ENCODE measurements at places on chromosomes 12 and 14.

- DNase-seq: no peak
Measured at GRCh38 chr14:68373847-68374444, 418.9 kb downstream of the ZFP36L1 start.

GRCh38 chr14:60651086-60651795 is 2.0 kb upstream of the SIX1 start:
- DNase-seq: no peak

GRCh38 chr14:36505892-36506731 is 13.9 kb downstream of the NKX2-1 start:
- no peak for DNase-seq

GRCh38 chr14:96629558-96630222 is 127.5 kb downstream of the PAPOLA start:
- DNase-seq: no peak

GRCh38 chr12:101002696-101003419 is 207.2 kb downstream of the SLC5A8 start:
- DNase-seq: no peak

DNA sequence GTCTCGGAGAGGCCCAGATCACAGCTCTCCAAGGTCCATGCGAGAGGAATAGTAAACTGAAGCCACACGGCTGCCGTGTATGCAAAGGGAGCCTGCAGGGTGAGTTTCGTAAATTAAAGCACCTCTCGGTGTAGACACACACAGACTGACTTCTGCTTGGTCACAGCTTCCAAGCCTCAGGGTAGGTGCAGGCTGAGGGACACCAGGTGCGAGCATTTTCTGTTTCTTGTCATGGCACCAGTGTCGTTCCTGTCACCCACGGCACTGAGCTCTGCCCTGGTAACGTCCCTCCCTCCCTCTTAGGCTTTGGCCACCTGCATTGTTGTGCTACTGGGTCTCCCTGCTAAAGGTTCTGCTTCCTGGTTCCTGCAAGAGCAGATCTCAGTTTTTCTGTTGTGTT is 76.2 kb upstream of the DYNC1H1 start:
- DNase-seq: no peak

DNA sequence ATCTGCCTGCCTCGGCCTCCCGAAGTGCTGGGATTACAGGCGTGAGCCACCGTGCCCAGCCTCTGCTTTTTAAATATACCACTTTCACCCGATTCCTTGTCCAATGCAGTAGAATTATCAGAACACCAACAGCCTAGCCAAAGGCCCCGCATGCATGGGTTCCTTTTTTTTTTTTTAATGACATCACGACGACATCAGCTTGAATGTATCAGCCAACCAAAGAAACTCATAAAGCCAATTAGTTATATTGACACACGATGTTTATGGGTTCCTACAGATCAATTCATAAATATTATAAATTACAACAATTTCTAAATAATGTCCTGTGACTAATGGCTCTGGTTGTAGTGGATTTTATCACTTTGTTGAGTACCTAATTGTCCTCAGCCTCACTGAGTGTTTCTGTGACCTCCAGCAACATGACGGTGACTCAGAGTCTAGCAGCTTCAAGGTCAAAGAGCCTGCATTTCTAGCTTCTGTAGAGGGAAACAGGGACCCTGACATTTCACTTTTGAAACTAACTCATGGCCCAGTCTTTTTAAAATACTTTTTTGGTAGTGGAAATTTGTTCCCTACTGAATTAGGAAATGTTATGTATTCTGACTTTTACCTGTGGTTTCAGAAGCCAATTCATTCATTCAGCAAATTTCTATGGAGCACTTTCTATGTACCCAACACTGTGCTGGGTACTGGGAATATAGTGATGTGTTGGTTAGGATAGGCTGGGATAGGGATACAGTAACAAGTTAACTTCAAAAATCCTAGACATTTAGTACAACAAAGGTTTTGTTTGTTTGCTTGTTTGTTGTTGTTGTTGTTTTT is 144.1 kb downstream of the SUDS3 start:
- DNase-seq: no peak

- no peak for DNase-seq
Measured at GRCh38 chr12:132427174-132427768, 62.7 kb upstream of the FBRSL1 start.

DNA sequence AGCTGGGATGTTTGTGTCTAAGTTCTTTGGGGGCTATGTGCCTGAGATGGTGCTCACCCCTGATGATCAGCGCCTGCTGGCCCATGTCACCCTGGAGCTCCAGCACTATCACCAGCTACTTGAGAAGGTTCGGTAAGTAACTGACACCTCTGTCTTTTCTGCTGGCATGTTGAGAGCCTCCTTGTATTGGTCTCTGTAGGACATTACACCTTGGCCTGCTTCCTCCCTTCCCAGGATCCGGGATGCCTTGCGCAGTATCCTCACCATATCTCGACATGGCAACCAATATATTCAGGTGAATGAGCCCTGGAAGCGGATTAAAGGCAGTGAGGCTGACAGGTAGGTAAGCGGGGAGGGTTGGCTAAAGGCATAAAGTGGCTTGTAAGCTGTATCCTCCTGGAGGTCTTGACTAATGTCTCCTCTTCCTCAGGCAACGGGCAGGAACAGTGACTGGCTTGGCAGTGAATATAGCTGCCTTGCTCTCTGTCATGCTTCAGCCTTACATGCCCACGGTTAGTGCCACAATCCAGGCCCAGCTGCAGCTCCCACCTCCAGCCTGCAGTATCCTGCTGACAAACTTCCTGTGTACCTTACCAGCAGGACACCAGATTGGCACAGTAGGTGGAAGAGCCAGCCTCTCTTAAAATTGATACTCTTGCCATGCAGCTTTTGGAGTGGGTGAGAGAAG is 5.5 kb downstream of the DDIT3 start:
- no peak for DNase-seq

DNA sequence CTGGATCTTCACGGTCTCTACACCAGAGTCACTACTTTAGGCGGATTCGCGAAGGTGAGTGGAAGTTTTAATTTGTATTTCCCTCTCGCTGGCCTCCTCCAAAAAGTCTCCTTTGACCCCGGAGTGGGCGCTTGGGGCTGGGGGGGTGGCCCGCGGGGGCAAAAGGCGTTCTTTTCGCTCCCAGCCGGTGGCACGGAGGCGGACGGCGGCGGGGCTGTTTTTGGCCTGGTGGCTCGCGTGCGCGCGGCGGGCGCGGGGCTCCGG is 510 bp downstream of the ARID2 start:
- DNase-seq: no peak

DNA sequence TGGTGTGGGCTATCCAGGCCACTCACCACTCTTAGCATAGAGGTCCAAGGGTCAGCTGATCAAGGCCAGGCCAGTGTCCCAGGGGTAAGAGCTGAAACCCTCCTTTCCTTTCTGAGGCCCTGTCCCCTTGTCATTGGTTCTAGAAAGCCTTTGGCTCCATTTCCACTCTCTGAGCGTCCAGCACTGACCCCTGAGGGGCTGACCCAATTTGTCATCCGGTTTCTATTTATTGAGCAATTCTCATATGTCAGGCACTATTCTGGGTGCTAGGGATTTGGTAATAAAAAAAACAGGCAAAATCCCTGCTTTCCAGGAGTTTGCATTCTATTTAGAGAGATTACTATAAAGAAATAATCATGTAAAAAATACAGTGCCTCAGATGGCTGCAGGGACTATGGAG is 3.4 kb downstream of the KRT77 start:
- DNase-seq: no peak

- DNase-seq: no peak
Measured at GRCh38 chr12:131162113-131162512, 208.4 kb downstream of the ADGRD1 start.

GRCh38 chr12:991350-992333 is 619 bp downstream of the ERC1 start:
- DNase-seq: no peak

- DNase-seq: no peak
Measured at GRCh38 chr12:60345442-60345841, 749.6 kb downstream of the SLC16A7 start.

DNA sequence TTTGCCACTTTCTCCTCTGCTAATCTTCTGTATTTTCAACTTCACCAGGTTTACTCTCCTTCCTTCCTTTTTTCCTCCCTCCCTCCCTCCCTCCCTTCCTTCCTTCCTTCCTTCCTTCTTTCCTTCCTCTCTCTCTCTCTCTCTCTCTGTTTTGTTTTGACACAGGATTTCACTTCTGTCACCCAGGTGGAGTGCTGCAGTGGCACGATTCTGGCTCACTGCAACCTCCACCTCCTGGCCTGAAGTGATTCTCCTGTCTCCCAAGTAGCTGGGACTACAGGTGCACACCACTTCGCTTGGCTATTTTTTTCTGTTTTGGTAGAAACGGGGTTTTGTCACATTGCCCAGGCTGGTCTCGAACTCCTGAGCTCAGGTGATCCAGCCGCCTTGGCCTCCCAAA is 181.2 kb upstream of the BTG1 start:
- no peak for DNase-seq

DNA sequence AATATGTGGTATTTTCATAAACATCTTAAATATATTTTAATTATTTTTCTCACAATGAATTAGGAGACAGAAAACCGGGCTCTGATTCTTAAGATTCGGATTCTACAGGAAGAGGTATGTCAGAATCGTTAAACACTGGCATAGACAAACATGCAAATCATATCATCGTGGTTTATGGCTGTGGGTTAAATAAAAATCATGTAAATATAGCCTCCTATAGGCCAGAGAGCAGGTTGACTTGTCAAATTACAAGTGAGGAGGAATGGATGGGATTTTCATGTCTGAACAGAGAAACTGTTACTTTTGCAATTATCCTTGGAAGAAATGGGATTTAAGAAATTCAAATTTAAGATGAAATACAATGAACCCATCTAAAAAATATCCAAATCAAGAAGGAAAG is 74.9 kb upstream of the BCAT1 start:
- DNase-seq: no peak

GRCh38 chr12:27743601-27744000 is 33.0 kb downstream of the MRPS35 start:
- DNase-seq: no peak

Data from midbrain (tissue), 1 donor.